Psoas muscle (tissue), 8 donors: ENCODE measurements at places on chromosomes 7 and 10. TPM values are rescaled to one million over a fixed set of nuclear protein-coding genes. Genes with fewer than 3 reads are reported as not detected.

GRCh38 chr10:84214612-84215235 lies 10.6 kb downstream of the LRIT2 start:
- DNase-seq: no peak

GRCh38 chr10:62005687-62006086 lies 104.2 kb downstream of the ARID5B start:
- DNase-seq: no peak

GRCh38 chr10:94011296-94011695 lies 17.6 kb downstream of the PLCE1 start:
- no peak for DNase-seq

DNA sequence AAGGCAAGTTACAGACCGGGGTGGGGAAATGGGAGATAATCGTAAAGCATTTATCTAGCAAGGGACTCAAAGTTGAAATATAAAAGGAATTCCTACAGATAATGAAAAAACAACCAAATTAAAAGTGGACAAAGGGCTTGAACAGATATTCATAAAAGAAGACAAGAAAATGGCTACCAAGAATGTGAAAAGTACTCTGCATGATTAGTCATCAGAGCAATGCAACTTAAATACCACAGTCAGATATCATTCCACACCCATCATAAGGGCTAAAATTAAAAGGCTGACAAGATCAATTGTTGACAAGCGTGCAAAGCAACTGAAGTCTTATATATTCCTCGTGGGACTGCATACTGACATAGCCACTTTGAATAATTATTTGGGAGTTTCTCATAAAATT lies 124.6 kb upstream of the RSU1 start:
- no peak for DNase-seq

DNA sequence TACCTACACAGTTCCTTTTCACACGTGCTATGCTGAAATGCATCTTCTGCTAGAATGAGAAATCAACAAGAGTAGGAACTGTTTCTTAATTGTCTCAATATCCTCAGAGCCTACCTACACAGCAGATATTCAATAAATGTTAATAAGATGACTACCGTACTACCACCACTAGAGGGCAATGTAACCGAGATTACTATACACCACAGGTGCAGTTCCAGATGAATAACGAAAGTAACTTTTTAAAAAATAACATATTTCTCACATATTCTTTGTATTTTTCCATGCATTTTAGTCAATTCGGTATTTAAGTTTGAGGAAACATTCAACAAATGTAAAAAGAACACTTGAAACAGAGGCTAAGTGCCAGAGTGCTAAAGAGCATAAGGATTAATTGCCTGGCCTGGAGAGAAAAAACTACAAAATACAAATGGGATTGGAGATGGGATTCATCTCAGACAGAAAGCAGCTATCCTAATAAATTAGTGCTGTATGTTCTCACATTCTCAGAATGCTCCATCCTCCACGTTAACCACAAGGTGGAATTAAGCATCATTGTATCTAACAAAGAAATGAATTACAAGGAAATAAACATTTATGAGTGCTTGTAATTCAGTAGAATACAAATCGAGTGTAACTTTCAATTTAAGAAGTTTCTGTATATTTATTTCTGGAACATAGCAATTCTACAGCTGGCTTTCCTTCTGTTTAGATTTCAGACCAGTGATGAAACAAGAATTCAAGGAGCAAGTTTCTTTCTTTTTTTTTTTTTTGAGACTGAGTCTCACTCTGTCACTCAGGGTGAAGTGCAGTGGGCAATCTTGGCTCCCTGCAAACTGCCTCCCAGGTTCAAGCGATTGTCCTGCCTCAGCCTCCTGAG lies 20.3 kb upstream of the HECTD2 start:
- DNase-seq: no peak

Gene MAT1A
- not detected for total RNA-seq

- DNase-seq: peak; percentile 54
Observed at GRCh38 chr10:133295426-133296320, 13.0 kb downstream of the TUBGCP2 start.

- DNase-seq: peak; percentile 65
Observed at GRCh38 chr7:923108-924041, 31.1 kb downstream of the ADAP1 start.

- no peak for DNase-seq
Observed at GRCh38 chr7:97043281-97043680, 18.6 kb upstream of the DLX5 start.

Gene CAV2
- 20.0 TPM for total RNA-seq

GRCh38 chr10:30680908-30681307 lies 51.4 kb upstream of the LYZL2 start:
- DNase-seq: no peak

Gene ZPBP
- total RNA-seq: not detected

DNA sequence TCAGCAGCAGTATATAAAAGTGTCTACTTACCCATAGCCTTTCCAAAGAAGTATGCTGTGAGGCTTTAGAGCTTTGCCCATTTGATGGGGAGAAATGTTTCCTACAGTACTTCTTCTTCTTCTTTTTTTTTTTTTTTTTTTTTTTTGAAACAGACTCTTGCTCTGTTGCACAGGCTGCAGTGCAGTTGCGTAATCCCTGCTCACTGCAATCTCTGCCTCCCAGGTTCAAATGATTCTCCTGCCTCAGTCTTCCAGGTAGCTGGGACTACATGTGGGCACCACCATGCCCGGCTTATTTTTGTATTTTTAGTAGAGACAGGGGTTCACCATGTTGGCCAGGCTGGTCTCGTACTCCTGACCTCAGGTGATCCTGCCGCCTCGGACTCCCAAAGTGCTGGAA lies 101.7 kb upstream of the TMEM26 start:
- DNase-seq: no peak

- no peak for DNase-seq
Observed at GRCh38 chr7:139743967-139744767, 33.6 kb downstream of the HIPK2 start.

DNA sequence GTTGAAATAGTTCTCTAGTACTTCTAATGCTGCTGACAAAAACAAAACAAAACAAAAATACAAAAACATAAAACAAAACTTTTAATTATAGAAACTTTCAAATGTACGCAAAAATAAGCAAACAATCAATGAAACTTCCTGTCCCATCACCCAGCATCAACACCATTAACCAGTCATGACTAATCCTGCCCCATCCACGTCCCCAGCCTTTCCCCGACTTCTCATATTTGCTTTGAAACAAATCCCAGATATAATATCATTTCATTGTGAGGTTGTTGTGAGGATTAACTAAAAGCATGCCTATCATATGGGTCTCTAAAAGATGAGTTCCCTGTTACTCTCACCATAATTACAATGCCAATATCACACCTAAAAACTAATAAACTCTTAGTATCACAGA lies 55.7 kb downstream of the CSTF2T start:
- no peak for DNase-seq
